Fibroblast of gingiva (primary cell): ENCODE measurements at places on chromosomes 2 and 18.

DNA sequence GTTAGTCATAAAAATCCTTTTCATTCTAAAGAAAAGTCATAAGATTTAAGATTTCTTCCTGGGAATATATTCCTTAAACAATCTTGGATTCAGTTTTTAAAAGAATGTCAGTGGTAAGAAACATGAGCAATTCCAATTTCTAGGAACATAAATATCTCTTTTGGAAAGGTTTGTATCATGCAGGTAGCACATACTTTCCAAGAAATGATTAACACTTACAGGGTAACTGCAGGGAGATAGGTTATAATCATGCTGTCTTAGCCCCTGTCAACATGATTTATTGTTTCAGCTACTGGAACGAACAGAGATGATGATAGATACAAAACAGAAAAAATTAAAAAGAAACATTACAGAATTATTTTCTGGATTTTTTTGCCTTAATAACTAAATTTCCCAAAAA, 1537.7 kb downstream of the LRP1B start:
- no peak for DNase-seq

DNA sequence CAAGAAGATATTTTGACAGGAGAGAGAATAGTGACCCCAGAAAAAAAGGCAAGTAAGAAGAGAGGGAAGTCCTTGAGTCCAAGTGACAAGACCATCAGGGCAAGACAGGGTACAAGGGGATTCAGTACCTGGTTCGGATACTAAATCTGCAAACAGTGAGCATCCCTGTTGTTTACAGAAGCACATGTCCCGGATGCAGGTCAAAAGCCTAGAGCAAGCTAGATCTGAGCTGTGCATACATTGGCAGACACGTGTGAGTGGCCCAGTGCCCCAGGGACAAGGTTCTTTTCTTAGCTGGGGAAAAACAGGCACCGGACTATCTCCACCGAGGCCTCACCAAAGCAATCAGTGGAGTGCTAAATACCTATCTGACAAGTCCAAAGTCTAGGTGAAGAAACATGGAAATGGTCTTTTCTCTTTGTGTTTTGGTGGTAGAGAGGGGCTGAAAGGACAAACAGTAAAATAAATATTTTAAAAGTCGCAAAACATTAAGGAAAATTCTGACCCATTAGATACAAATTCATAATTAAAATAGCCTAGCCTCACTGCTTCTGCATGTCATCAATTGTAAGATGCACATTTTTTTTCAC, 165.2 kb downstream of the SUCLG1 start:
- DNase-seq, result no peak

DNA sequence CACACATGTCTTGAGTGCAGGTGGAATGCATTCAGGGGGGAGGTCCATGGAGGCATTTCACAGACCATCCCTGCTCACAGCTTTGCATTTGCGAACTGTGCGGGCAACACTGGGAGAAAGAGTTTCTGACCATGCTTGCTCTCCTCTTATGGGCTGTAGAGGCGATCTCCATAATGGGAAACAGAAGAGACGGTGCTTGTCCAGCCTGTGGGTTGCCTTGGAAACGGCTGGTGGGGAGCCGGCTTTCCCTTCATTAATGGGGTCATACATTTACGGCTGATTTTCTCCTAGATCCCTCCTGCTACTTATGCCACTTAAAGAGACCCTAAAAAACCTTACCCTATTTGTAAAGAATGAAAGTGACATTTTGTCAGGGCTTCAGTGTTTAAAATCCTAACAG, 147.4 kb downstream of the SOX11 start:
- DNase-seq, result no peak

- no peak for DNase-seq
Measured at GRCh38 chr18:7248877-7249276, 18.0 kb downstream of the LRRC30 start.

DNA sequence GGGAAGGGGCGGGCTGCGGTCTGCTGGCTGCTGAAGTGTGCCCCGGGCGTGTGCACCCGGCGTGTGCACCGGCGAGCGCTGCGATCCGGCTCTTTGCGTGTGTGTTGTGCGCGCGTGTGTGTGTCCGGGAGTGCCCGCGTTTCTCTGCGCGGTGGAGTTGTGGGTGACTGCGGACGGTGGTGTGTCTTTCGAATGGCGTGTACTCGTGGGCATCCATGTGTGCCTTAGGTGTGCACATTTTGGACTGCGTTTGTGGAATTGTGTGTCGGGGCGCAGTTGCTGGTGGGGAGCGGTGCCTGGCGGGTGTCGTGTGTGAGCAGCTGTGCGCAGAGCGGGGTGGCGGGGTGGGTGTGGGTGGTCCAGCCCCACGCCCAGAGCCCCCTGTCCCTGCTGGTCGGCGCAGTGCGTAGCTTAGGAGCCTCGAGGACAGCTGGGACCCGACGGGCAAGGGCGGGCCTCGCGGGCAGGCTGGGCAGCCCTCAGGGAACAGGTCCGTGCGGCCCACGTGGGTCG, 533 bp downstream of the HPCAL1 start:
- DNase-seq, result peak; percentile 15

- DNase-seq, result no peak
Measured at GRCh38 chr2:90076311-90076710, 1384.8 kb downstream of the RPIA start.

- DNase-seq, result no peak
Measured at GRCh38 chr2:176132205-176133171, 3.0 kb downstream of the HOXD8 start.

- no peak for DNase-seq
Measured at GRCh38 chr2:219059375-219059724, 1.4 kb downstream of the IHH start.

DNA sequence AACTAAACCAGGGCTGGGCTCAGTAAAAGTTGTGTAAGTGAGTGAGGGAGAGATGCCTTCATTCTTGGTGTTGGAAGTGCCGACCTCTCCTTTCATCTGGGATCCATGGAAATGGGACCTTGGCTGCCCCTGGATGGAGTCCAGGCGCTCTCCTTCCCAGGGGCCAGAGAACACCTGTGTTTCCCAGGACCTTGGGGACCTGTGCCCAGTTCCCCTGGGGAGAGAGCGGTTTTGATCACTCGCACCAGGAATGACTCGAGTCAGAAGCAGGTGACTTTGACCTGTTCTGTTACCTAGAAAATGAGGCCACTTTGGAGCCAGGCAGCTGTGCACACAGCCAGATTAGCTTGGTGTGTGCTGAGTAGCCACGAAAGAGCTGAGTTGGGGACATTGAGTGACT, 97.3 kb downstream of the SH3BP4 start:
- no peak for DNase-seq

DNA sequence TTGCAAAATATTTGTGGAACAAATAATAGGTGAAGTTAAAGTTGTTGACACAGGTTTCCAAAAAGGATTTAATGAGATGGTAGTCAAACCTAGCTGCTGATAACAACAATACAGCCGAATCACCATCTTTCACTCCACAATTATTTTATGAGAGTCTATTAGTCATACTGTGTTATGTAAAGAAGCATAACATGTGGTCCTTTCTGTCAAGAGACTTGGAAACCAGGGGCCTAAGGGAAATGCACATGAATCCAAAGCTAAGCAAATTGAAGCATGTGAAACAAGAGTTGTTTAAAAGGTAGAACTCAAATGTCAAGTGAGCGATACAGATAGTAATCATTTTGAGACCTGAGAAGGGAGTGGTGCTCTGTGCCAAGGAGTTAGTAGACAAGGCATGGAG, 16.0 kb downstream of the CD28 start:
- no peak for DNase-seq

- no peak for DNase-seq
Measured at GRCh38 chr2:134440336-134440909, 186.6 kb downstream of the MGAT5 start.

GRCh38 chr2:159201360-159202063, 85.0 kb downstream of the WDSUB1 start:
- peak; percentile 29 for DNase-seq

DNA sequence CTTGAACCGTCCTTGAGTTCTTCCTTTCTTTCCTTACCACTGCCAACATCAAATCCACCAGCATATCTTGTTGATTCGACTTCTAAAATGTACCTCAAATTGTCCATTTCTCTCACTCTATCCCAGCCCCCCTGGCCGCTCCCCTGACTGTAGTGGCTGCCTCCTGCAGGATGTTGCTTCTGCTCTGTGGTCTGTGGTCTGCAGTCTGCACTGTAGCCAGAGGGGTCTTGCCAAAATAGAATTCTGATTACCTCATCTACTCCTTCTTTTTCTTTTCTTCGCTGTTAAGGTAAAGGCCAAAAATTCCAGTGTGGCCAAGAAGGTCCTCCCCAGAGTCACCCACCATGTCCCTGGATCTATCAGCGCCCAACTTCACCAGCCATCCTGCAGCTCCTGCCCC, 79.5 kb upstream of the ALPP start:
- no peak for DNase-seq

- DNase-seq, result no peak
Measured at GRCh38 chr2:112629823-112630222, 15.9 kb upstream of the SLC20A1 start.

GRCh38 chr18:50044402-50044801, 150.5 kb downstream of the MYO5B start:
- no peak for DNase-seq

DNA sequence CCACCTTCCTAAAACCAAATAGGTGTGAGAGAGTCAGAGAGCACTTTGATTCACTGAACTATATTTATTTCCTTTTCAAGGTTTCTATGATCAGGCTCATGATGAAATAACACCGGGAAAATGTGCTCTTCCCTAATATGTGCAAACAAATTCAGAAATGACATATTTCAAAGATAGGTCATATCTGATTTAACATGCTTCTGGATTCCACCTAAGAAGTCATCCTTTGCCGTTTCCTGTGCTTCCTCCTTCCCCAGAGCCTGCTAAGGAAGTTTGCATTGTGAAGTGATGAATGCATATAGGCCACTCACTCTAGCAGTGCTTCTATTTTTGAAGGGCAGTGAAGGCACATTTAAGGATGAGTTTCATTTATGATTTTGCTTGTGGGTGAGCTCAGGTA, 327.6 kb downstream of the TDRD15 start:
- DNase-seq, result no peak

- DNase-seq, result no peak
Measured at GRCh38 chr18:48057018-48057417, 126.6 kb upstream of the SMAD2 start.

DNA sequence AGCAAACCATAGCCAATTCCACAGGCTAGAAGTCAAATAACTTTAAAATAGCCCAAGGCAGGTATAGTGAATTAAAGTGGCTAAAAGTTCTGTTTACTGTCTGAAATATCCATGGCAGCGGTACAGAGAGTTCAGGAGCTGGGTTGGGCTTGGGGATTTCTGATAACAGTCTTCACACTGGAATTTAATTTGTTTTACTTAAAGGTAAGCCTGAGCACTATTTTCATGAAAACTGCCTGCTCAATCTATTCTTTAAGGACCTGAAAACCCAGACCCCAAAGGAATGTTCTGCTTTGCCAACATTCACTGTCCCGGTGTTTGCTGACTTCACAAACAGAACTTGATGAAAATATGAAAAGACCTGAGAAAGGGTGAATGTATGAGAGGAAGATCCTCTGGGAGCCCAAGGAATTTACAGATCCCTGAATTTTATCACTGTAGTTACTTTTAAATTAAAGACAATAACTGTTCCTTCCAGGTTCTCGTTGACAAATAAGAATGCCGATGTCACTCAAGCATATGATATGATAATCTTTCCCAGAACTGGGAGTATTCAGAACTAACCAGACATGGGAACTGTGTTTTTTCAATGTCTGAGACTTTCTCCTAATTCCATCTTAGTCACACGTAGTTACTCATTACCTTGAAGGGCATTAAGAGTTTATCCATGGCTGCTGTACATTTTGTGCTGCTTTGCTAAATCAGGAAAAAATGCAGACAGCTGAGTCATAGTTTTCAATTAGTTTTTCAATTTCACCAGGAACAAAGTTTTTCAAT, 28.3 kb upstream of the ITGB6 start:
- peak; percentile 44 for DNase-seq
